ENCODE measurements at places on chromosomes 13 and 19. TPM values are rescaled to one million over a fixed set of nuclear protein-coding genes. Genes with fewer than 3 reads are reported as not detected.

ZNF44 gene
- 8.7 TPM for total RNA-seq

C19orf38 gene
- total RNA-seq: 1.1 TPM

FFAR1 gene
- not detected for total RNA-seq

DNA sequence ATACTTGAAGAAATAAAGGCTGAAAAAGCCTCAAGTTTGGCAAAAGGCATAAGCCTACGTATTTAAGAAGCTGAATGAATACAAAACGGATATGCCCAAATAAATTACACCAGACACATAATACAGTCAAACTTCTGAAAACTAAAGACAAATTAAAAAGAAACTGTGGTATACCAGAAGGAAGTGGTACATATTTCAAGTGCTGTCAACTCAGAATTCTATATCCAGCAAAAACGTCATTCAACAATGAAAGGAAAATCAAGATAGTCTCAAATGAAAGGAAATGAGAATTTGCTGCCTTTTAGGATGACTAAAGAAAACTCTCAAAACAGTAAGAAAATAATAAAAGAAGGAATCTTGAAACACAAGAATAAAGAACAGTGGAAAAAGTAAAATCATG is 69.5 kb downstream of the POLR1D start:
- DNase-seq: no peak

DNA sequence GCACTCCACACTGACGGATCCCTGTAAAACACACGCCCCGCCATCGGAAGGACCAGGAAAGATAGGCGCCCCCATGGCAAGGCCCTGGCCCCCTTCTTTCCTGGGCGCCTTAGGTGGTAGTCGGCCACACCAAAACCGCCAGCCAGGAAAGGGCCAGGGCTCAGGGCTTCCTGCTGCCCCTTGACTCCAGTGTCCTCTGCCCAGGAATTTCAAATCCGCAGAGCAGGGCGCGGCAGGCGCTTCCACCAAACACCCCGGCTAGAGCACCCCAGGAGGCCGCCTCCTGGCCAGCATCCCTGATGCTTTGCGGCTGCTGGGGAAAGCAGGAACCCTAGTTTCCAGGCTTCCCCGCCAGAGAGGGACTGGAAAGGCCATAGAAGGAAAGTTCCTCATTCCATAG is 57.5 kb downstream of the ZNF726 start:
- no peak for DNase-seq

- DNase-seq: no peak
Measured at GRCh38 chr19:18216789-18217188, 9.4 kb downstream of the PDE4C start.
